BE2C (cell line): ENCODE measurements at places on chromosomes 3 and 15.

DNA sequence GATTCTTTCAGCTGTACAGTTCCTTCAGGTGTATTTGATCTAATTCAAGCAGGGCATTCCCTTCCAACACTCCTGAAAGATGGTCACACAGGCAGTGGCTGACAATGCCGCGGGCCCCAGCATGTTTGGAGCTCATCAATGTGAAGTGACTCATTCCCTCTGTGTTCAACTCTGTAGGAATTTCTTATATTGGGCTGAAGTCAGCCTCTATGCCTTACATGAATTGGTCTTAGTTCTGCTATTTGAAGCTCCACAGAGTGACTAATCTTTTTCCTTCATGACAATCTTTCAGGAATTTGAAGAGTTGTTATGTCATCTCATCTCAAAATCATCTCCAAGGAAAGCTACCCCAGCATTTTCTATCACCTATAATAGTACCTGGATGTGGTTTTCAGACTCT is 142.5 kb upstream of the C2CD4B start:
- DNase-seq = no peak

- DNase-seq = no peak
These were observed 129.5 kb downstream of the THRB start for GRCh38 chr3:24365168-24365567.

DNA sequence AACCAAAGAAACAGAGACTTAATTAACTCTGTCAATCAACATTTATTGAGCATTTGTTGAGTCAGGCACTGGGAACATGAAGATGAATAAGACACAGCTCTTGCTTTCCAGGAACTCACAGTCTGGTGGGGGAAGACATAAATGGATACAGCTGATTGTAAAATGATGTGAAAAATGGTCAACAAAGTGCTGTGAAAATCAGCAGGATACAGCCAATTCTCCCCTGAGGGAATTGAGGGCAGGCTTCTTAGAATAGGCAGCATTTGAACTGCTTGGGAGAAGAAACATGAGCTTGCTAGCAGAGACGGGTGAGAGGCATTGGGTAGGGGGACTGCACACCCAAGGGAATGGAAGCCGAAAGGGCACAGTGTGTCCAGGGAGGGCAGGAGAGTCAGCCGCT is 41.1 kb downstream of the MFSD1 start:
- DNase-seq = no peak

- no peak for DNase-seq
These were observed 43.8 kb upstream of the FBXL22 start for GRCh38 chr15:63553388-63553791.

- peak; percentile 58 for DNase-seq
These were observed 375.1 kb downstream of the PTPRG start for GRCh38 chr3:61936344-61936937.

DNA sequence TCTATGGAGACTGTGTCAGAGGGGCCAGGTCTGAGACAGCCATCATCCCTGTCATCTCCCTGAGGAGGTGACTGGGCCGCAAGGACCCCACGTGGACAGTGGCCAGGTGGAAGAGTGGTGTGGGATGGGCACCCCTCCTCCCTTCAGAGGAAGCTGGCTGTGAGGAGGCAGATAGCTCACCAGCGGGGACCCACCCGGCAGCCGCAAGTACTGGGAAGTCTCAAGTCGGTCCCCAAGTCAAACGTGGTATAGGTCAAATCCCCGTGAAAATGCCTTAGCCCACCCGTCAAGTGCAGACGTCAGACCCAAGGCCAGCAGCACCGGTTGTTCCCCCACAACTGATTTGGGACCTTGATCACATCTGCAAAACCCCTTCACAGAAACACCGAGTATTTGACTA is 12.3 kb upstream of the KLF13 start:
- no peak for DNase-seq

DNA sequence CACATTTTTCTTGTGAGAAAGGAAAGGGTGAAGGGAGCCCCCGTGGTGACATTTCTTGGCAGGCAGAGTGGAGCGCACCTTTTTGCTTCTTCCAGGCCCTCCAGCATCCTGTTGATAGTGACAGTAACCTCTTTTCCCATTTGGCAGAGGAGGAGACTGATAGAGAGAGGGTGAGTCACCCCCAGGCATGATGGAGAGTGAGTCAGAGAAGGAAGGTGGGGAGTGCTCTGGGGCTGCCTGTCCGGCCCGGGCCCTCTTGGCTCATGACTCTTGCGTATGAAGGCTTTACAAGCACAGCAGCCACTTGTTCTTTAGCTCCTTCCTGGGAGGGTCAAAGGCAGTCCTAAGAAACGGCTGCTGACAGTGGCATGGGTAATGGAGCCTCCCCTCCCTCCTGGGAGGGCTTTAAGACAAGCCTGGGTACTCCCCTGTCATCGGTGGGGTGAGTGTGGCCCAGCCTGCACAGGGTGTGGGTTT is 16.0 kb downstream of the ANKRD63 start:
- DNase-seq = peak; percentile 53

GRCh38 chr15:35427091-35427490 is 118.9 kb downstream of the DPH6 start:
- DNase-seq = no peak

GRCh38 chr3:67688231-67688630 is 33.8 kb upstream of the SUCLG2 start:
- DNase-seq = no peak
